ENCODE measurements at places on chromosomes 6 and 20. TPM values are rescaled to one million over a fixed set of nuclear protein-coding genes. Genes with fewer than 3 reads are reported as not detected.

Gene NUP153
- 48.3 TPM for total RNA-seq

Gene GJA1
- total RNA-seq, result 74.2 TPM

Gene CLDN20
- not detected for total RNA-seq

Gene WFDC12
- not detected for total RNA-seq

Gene RPL7L1
- total RNA-seq, result 73.4 TPM

Gene SLC16A10
- total RNA-seq, result 1.8 TPM

Gene HSPA1L
- 1.7 TPM for total RNA-seq

Gene ENPP5
- total RNA-seq, result 12.5 TPM

DNA sequence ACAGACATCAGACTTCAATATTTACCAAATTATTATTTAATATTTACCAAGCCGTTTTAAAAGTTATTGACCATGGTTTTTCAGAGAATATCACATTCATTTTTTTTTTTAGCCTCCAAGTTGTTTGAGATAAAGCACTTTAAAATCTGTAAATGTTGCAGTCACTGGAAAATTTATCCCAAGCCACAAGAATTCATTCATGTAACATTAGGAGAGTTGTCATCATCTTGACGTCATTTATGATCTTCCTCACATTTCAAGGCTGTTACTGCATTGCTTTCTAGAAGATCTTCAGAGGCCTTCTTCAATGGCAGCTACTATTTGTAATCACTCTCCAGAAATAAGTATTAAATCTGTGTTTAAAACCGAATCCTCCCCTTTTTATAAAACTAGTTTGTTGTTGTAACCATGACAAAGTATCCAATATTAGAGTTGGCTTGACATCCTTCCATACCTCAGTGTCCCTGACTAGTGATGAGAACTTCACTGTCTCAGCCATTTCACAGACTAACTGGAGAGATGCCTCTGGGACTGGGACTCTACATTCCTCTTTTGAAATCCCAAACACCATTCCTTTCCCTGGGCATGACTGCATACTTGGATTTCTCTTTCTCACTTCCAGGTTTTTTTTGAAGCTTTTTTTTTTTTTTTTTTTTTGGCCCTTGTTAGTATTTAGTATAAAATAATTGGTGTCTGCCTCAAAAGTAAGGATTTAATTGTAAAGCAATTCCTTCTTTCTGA is 100.1 kb downstream of the ZFAND3 start:
- DNase-seq, result no peak

DNA sequence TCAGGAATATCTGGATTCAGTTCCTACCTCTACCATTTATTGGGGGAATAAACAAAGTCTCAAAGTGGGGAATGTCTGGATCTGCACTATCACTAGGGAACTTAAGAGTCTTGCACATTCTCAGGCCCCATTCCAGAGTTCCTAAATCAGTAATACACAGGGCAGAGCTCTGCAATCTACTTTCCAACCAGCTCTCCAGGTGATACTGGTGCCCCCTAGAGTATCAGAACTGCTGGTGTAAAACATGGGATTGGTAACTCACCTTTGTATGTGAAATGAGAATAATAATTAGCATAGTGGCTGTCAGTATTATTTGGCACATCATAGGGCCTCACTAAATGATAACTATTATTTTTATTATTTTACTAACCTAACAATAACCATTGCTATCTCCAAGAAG is 278.8 kb upstream of the IMPG1 start:
- no peak for DNase-seq

DNA sequence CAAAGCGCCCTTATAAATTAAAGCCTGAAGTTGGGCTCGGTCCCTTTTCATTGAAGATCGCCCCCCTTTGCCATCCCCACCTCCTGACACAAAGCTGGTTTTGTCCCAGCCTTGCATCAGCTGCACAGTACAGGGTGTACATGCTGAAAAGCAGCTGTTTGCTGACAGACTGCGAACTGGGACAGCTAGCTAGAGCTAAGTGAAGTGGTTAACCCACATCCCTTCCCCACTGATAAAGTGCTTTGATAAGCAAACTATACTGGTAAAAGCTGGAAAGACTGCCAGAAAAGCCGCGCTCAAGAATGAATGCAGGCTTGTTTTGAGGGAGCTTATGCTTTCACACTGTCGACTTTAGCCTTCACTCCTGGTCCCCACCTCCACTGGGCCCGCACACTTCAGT is 207.3 kb downstream of the GMDS start:
- no peak for DNase-seq

- DNase-seq, result no peak
These were observed 219.9 kb downstream of the OTOR start for GRCh38 chr20:16968099-16968498.

DNA sequence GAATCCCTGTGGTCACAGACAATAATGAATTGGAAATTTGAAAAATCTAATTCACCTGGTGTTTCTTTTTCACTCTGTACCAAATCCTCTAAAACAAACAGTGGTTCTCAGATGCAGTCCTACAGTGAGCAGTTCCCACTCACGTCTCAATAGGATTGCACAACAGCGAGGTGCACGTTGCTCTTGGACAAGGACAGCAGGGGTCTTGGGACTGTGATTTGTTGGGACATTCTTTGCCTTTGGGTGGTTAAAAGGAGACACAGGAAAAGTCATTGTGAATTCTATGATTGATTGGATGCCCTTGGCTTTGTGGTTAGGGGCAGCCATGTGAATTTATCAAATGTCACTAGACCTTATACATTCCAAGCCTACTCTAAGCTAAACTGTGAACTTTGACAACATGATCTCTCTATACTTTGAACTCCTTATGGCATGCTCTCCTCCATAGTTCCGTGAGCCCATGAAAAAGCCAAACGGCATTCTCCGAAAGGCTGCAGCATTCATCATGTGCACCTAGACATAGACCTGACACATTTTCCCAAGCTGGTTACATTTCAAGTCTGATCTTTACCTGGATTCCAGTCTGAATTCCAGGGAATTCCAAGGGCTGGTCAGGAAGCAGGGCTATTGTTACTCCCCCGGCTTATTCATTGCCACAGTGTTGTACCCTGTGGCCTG is 647 bp downstream of the UNC93A start:
- no peak for DNase-seq

DNA sequence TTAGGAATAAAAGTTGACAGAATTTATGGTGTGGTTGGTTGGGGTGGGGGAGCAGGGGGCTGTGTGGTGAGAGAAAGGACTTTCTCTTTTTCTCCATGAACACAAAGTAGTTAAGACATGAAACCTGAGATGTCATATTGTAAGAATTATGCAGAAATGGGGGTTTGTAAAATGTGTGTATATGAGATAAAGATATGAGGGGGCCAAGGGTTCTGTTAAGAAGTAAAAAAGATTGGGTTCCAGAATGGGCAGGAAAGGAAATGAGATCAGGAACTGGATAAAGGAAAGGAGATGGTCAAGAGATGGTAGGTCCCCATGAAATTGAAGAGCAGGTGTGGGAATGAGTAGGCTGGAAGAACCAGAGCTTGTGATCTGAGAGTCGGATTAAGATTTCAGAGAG is 9.7 kb downstream of the RNF146 start:
- no peak for DNase-seq

DNA sequence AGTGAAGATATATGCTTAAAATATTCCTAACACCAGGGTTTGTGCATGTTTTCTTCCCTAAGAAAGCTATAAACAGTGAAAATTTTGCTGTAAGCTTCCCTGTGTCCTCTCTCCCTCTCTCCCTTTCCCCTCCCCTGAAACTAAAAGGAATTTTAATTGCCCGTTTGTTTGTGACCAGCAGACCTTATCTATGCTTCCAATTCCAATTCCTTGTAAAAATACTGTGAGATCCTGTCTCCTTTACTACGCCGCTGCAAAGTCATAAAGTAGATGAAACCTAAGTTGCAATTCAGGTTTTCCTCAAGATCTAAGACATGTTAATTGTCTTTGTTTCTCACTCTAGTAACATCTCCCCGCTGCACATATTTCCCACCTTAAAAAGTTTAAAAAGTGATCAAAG is 82.3 kb downstream of the DNAH8 start:
- DNase-seq, result no peak

DNA sequence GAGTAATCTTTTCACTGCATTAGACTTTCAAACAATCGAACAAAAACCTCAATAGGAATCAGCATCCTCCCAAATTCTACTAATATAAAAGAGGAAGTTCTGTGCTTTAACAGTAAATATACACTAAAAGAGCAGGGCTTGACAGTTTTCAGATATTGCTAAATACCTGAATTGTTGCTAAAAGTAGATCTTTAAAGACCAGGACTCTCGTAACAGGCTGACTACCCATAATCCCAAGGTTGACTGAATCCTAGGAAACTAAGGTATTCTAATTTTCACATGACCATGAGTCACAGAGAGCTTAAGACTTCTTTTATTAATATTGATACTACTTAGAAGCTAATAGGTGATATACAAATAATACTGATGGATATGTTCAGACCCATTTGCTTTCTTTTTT is 10.1 kb downstream of the CD164 start:
- DNase-seq, result no peak

DNA sequence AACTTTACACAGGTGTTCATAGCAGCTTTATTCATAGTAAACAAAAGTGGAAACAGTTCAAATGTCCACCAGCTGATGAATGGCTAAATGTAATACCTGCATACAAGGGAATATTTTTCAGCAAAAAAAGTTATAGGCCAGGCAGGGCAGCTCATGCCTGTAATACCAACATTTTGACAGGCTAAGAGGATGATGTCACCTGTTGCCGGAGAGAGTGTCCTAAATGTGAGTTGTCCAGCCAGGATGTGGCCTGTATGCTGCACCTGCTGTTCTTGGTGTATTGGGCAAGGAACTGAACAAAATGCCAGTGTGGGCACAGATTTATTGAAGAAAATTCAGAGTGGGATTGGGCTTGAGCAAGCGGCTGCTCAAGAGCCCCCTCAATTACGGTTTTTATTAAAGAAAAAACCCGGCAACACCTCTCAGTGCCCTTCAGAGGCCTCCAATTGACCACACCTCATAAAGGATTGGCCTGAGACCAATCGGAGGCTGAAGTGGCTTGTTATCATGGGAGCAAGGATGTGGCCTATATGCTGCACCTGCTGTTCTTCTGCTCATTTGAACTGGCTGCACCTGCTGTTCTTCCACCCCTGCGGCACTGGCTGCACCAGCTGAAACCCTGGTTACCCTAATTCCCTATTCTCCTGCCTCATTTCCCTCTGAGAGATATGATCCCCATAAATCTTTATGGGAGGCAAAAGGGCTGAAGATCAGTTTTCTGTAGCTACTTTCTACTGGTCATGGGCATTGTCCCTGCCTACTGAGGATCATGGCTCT is 164.3 kb upstream of the PROKR2 start:
- DNase-seq, result no peak

DNA sequence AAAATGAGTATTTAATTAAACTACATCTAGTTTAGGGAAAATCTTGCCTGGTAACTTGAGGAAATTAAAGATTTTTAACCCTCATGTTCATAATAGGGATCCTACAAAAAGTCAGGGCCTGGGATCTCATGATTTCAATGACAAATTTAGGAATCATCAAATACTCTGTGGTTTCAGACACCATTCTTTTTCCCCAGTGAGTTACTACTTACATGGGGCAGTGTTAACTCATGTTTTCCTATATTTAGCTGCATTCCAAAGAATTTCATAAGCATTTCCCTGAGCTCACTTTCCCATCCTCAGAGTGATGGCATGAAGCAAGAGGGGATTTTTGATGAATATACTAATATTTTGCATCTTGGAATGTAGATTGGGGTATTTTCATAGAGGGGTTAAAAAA is 321.7 kb downstream of the CENPW start:
- DNase-seq, result no peak

- no peak for DNase-seq
These were observed 65.1 kb upstream of the CDH4 start for GRCh38 chr20:61186771-61187472.

DNA sequence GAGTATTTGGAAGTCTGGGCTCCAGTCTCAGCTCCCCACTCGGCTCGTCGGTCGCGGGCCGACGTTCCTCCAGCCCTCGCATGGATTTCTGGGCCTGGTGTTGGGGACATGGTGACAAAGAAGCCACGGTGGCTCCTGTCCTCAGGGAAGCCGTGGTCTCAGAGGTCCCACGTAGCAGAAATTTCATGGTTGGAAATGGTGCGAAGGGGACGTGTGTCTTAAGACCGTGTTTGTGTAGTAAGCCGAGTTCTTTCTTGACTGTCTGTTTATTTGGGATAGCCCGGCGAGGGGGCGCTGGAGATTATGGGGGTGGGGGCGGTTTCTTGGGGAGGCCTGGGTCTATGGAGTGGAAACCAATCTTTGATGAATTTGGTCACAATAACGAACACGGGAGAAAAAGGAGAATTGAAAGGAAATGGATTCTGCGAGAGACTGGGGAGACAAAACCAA is 23.5 kb upstream of the MAP3K7 start:
- no peak for DNase-seq
